Right ventricle myocardium inferior (tissue), 1 donor: ENCODE measurements at places on chromosomes 3 and 15.

- no peak for DNase-seq
These were observed 83.1 kb upstream of the PLCL2 start for GRCh38 chr3:16801698-16802097.

GRCh38 chr3:176814285-176814684 lies 383.0 kb downstream of the TBL1XR1 start:
- DNase-seq: peak; percentile 68

DNA sequence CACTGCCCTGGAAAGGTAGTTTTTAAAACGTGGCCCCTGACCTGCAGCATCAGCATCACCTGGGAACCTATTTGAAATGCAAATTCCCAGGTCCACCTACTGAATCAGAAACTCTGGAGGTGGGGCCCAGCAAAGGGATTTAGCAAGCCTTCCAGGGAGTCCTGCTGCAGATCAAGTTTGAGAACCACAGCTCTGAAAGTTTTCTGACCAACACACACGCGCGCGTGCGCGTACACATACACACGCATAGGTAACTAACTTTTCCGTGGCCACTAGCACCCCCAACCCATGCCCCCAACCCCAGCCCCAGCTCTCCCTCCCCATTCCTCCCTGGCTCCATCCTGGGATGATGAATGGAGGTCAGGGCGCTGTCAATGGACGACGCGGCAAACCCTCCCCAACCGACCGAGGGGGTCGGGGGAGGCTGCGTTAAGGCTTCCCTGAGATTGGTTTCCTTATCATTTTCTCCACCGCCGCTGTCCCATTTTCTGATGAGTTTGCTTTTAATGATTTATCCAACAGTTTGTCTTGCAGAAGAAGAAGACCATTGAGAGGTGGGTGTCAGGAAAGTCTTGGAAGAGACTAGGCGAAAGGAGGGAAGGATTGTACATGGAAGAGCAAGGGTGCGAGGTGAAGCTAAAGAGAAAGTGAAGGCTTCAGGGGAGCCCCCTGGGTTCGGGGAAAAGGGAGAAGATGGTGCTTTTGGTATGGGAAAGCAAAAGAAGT lies 590 bp upstream of the BOC start:
- DNase-seq: no peak

- DNase-seq: no peak
These were observed 119.4 kb upstream of the ARPP21 start for GRCh38 chr3:35519936-35520335.

GRCh38 chr15:92153620-92154019 lies 240.1 kb upstream of the ST8SIA2 start:
- no peak for DNase-seq

DNA sequence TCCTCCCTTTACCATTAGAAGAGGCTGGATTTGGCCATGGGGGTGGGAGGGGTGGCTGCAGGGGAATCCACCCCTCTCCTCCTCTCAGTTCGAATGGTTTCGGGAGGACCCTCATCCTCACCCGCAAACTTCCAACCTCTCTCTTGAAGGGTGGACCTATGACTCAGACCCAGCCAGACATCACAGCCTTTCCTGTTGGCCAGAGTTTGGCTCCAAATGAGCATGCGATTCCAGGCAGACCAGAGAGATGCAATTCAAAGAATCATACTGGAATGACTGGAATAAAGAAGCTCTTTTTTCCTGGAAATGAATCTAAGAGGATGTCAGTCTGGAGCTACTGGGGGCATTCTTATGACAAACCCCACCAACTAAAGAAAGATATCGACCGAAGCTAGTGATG lies 516.7 kb upstream of the MDFIC2 start:
- DNase-seq: no peak

- DNase-seq: no peak
These were observed 33.8 kb downstream of the SLC9A9 start for GRCh38 chr3:143814443-143814889.
